Kidney capillary endothelial cell (primary cell): ENCODE measurements at places on chromosomes 1 and 21.
A peak's percentile ranks its signal among the peaks of the same experiment; 100 is the strongest.

GRCh38 chr21:30251781-30252180, 31.0 kb downstream of the KRTAP24-1 start:
- DNase-seq: no peak

DNA sequence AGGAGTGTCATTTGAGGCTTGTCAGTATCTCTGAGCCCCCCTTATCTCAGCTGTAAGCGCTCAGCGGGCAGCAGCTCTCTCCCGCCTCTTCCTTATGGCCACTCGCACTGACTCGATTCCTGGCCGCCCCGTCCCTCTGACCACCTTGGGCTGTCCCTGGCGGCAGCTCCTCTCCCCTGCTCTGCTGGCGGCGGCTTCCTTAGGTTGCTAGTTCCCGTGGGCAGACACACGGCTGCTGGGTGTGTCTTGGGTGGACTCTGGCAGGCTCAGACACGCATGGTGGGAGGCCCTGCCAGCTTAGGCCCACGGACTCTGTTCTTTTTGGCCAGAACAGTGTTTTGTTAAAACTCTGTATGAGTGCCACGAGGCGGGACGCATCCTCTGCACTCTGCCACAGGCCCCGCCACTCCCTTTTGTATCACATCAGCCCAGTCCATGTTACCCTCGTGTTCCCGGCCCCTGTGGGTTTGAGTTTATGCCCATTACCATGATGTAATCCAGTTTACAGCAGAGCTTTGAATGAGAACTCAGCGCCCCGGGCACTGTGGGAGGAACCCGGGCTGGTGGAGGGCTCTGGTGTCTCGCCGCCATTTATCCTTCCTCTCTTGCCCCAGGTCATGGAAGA, 45.9 kb downstream of the COQ8A start:
- DNase-seq: no peak

DNA sequence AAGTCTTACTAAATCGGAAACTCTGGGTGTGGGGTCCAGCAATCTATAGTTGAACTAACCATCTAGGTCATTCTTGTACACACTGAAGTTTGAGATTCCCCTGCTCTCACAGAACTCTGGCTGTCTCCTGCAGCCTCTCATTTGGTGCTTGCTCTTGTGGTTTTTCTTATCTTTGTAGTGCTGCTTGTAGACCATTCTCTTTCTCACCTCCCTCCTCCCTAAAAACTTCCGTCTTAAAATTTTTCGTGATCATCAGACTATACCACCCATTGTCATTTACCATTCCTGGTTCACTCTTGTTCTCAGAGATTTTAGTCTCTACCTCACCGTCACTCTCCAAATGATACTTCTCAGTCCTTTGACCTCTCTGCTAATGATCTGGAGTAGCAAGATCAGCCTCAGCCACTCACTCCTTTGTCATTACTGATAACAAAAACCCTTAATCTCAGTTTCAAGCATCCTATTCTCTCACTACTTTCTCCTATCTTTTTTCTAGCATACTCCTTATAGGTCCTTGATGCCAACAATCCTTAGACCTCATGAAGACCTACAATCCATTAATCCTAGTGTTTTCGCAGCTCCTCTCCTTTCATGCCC, 13.0 kb upstream of the EPHX4 start:
- DNase-seq: no peak

DNA sequence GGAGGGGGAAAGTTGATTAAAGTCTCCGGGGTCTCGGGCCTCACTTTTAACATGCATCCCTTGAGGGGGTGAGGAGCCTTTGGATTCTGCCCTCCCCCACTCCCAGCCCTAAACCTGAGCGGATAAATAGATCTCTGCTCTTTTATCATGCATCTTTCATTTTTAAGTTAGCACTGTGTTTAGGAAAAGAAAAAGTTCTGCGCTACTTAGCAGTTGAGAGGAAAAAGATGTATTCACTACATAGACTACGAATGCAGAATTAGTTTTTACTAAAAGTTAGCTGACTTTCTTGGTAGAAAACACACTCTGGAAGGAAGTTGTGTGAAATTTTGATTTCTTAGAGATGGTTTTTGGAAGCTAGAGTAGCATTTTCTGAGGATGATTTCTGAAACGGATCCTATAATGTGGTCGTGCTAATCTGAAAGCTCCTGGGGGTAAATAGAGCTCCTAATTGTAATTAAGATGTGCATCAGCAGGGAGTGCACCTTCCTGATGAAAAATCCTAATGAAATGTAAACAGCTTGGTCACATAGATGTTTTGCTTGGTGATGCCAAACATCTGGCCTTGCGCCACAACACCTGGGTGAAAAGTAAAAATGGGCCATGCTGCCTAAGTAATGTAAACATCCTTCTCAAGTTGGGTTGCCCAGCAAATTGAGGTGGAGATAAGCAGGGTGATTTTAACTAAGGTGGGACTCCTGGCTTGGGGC, 1.8 kb downstream of the ROR1 start:
- DNase-seq: no peak

DNA sequence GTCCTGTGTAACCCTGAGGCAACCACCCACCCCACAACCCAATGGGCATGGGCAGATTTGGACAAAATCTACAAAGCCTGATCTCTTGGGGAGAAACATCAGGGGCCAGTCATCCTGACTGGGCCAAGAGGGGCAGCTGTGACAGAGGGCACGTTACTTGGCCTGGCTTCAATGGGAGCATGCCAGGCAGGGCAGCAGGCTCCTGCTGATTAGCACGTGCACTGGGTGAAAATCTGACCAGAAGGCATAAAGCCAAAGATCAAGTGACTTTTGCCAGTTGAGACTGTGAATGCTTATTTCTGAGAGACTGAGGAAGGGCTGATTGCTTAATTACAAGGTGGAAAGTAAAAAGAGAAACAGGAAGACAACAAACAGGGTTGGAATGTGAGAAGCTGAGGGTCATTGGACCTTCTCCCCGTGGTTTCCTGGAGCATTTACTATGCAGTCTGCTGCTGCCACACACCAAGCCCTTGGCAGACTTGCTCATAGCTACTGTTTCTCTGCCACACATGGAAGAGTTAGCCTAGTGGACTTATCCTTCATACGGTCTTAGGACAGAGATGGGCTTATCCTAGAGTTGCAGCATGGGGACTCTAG, 39.8 kb upstream of the TNR start:
- DNase-seq: peak; percentile 24

DNA sequence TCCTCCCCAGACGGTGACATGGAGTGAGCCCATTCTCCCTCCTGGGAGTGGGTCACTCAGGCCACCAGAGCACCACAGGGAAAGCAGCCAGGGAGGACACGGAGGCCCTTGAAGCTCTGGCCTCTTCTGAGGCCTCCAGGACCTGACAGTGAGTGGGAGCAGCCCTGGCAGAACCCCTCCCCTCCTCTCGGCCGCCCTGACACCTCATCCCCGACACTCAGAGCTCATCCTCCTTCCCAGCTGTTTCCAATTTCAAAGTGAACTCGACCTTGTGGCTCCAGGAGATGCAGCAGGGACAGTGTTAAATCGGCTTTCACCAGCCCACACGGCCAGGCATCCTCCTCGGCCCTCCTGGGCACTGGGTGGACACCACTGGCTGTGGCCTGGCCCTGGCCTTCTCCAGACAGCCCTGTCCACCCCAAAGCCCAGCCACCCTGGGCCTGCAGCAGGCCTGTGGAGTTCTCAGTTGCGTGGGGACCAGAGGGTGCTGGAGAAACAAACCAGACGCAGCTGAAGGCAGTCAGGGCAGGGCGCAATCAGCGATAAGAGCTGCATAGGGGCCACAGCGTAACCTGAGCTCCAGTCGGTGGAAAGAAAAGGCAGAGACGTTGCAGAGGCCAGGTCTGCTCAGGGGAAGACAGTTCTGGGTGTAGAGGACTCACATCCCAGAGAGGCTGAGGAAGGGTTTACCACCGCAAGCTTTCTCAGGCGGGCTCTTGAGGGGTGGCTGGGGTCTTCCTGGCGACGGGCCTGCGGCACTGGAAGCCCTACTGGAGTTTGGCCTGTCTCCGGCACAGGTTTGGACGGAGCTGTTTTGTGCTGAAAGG, 27.1 kb downstream of the FTCD start:
- DNase-seq: no peak

DNA sequence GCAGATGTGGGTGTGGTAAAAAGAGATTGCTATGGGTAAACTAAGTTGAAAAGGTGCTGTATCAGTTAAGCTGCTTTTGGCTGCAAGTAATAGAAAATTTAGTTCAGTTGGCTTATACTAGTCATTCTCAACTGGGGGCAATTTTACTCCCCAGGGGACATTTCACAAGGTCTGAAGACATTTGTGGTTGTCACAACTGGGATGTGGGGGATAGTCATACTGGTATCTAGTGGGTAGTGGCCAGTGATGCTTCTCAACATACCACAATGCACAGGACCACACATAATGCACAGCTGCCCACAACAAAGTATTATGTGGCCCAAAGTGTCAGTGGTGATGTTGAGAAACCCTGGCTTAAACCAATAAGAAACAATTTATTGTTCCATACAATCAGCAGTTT, 31.4 kb downstream of the SERTAD4 start:
- no peak for DNase-seq

DNA sequence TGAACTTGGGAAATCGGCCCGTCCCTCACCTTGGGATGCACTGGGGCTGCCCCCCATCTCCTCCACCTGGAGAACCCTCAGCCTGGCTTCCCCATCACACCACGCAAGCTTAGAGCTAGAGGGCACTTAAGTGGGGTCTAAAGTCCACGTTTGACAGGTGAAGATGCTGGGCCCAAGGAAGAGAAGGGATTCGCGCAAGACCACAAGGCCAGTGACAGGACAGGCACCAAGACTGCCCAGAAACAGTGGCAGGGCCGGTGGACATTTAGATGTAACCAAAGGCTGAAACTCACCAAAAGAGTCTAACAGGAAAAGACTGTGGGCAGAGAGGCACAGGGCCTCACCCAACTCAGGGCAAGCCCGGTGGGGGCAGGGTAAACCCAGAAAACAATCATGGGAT, 130.8 kb upstream of the EDN2 start:
- DNase-seq: no peak

- DNase-seq: no peak
Observed at GRCh38 chr1:215076322-215076721, 6.2 kb upstream of the KCNK2 start.

GRCh38 chr1:104874044-104874443, 1124.3 kb downstream of the AMY1C start:
- DNase-seq: no peak

GRCh38 chr1:13756557-13757315, 56.7 kb downstream of the PRDM2 start:
- DNase-seq: no peak
